ENCODE measurements at places on chromosomes 12 and 14.
A peak's percentile ranks its signal among the peaks of the same experiment; 100 is the strongest.

- DNase-seq, result no peak
These were observed 322 bp downstream of the SLC39A9 start for GRCh38 chr14:69398818-69399210.

GRCh38 chr14:63745858-63746425 lies 18.1 kb upstream of the SGPP1 start:
- DNase-seq, result no peak

DNA sequence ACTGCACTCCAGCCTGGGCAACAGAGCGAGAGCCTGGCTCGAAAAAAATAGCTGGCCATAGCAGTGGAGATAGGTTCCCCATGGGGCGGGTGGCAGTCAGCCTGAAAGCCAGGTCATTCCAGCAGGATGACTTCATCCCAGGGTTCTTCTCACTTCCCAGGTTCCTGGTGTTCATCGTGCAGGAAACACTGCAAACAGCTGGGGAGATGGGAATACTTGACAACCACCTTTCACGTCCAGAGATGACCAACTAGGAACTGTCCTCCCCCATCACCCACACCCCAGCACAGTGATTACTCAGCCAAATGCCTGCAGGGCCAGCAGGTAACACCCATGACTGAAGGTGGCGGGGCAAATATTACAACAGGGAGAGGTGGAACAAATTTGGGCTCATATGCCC lies 1.7 kb downstream of the VSIG10 start:
- no peak for DNase-seq

GRCh38 chr12:114401328-114402083 lies 4.4 kb downstream of the TBX5 start:
- no peak for DNase-seq

GRCh38 chr12:122081697-122082221 lies 3.2 kb downstream of the MLXIP start:
- DNase-seq, result peak; percentile 59

DNA sequence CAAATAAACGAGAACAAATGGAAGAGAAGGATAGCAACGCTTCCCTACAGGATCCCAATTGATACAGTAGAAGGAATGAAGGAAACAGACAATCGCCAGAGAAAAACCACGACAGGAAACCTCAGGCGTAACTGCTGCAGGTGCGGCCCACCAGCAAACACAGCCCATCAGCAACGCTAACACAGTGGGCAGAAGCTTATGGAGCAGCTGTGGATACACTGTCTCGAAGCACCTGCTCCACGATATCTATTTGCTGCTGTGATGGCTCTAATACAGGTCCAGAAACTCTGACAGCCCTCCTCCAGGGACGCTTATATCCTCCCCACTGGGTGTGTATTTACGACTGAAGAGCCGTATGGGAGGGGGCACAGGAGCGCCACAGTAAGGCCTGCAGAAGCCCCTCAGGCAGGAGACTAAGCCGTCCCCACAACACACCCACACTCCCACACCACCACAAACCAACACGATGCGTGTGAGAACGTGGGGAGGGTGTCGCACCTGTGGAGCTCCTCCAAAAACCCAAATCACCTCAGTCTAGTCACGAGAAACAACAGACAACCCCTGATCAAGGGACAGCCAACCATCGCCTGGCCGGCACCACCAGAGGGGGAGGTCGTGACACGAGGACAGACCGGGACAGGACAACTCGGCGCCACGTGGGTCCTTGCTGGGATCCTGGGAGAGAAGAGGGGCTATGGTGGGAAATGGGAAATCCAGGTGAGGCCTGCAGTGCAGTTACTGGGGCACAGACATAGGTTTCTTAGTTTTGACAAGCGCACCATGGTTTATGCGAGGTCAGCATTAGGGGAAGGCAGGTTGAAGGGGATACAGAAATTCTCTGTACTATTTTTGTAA lies 24.0 kb downstream of the POLE start:
- DNase-seq, result no peak

- no peak for DNase-seq
These were observed 134.5 kb downstream of the STXBP6 start for GRCh38 chr14:24915403-24915921.

DNA sequence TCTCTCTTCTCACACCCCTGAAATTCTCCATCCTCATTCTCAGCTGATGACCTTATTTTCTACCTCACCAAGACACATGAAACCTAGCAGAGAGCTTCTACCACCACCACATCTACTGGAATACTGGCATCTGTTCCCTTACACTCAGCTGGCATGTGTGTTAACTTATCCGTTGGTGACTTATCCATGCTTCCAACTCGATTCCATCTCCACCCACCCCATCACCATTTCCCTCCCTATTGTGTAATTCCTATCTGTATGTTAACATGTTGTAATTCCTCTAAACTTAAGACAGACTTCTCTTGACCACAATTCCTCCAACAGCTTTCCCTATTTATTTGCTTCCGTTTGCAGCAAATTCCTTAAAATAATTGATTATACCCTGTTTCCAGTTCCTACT lies 15.4 kb downstream of the C1S start:
- DNase-seq, result peak; percentile 46

DNA sequence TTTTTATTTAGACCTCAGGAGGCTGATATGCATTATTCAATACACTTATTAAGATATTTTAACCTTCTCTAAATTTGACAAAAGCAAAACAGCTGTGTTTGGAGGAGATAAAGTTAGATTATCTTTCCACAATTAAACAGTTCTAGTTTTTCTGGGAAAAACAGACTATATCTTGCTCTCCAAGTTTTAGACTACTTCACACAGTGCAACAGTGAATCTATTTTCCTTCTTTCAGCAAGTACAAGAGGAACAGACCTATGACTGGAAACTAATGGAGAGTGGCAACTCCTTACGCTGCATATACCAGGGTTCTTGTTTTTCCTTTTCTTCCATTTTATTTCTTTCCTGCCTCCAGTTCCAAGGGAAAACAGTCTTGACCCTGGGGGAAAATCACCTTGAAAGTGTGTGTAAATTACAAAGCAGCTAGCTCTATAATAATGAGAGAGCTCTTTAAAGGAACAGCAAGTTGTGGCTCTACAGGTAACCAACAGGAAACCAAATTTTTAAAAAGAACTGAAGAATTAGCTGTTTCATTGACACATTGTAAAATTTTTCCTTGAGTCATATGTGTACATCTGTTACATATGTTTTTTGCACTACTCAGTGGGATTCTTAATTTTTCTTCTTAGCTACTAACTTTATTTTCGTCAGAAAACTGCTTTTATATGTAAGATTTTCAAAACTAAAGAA lies 27.4 kb downstream of the DNM1L start:
- DNase-seq, result no peak

- DNase-seq, result no peak
These were observed 350.8 kb downstream of the LRFN5 start for GRCh38 chr14:41957459-41957858.

DNA sequence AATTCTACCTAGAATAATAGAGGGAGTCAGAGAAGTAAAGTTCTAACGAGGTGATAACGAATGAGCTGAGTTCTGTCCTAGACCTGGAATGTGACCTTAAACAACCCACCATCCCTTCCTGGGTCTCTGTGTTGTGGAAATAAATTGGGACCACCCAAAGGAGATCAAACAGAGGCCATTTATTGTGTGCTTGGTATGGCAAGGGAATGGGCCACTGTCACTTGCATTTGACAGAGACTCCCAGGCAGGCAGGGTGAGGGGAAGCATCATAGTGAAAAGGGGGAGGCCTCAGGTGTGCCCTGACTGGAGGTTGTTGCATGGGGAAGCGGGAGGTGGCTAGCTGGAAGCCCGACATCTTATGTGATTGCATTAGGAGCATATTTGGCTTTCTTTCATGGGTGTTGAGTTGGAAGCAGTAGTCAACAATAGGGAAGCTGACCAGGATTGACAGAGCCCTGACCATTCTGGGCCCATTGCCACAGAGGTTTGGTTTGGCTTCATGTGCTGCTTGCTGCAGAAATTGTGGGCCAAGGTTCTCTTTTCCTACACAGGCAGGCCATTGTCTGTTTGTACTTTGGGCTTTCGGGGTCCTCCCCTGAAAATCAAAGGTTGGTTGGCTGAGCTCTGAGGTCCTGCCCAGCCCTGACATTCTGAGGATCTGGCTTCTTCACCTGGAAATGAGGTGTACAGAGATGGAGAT lies 17.6 kb upstream of the FAM181A start:
- DNase-seq, result no peak

DNA sequence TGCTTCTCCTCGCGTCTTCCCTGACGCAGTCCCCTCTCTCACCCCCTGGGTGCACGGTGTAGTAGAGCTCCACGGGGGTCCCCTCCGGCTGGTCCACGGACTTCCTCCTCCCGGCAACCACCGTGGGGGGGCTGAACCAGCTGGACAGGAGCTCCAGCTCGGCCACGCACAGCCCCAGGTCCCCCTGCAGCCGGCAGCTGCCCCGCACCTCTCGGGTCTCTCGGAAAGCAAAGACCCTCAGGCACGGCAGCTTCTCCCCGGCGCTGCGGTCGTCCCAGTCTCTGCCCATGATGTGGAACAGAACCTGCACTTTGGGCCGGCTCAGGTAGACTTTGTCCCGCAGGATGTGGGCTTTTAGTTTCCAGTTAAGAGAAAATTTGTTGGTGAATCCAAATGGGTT lies 203.8 kb downstream of the TMEM132D start:
- no peak for DNase-seq

DNA sequence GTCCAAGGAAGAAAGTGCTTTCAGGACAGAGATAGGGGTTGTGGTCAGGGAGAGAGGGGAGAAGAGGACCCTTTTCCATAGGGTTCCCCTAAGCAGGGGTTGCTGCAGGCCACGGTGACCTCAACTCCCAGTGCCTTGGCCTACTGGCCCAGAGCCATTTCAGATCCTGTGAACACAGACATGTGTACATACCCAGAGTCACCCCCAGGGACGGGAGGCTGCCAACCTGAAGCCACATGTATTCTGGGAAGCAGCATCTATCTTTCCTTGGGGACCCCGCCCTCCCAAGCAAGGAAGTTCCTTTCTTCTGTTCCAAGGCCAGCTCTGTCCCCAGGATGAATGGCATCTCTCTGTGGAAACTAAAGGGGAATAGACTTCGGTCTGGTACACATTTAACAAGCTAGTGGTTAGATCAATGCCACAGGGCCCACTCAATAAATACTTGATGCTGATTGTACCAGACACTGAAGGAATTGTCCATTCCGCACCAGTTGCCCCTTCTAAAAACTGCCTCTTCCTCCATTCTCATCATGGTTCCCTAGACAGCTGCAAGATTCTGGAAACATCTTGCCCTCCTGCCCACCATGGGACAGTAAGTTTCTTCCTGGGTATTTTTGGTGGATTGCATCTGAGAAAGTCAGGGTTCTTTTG lies 25.2 kb upstream of the DGLUCY start:
- no peak for DNase-seq

DNA sequence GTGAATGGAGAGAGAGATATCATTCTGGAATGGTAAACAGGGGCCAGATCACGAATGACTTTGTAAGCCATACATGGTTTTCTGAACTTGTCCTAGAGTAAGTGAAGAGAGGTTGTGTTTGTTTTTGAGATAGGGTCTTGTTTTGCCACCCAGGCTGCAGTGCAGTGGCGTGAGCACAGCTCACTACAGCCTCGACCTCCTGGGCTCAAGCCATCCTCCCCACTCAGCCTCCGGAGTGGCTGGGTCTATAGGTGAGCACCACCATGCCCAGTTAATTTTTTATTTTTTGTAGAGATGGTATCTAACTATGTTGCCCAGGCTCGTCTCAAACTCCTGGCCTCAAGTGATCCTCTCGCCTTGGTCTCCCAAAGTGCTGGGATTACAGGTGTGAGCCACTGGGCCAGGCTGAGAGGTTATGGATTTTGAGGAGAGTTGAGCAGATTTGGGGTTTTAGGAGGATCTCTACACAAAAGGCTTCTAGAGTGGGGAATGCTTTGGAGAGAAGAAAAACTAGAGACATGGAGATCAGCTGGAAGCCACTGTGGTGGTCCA lies 19.7 kb upstream of the GPRC5A start:
- DNase-seq, result no peak

GRCh38 chr12:49021292-49021915 lies 2.8 kb upstream of the PRKAG1 start:
- no peak for DNase-seq

DNA sequence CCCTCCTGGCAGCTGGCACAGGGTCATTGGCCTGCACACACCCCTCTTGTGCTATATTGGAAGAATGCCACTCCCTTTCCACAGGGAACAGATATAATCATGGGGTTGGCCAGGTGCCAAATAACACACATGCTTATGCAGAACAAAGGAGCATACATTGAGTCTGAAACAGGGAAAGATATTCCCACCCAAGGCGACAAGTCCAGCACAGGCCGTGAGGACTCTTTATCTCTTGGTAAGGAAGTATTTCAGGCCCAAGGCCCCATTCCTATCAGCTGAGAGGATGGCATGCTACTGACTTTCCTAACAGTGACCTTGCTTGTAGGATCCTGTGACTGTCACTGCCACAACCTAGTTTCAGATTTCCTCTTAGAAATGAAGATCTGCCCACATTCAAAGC lies 59.0 kb upstream of the STXBP6 start:
- peak; percentile 73 for DNase-seq

DNA sequence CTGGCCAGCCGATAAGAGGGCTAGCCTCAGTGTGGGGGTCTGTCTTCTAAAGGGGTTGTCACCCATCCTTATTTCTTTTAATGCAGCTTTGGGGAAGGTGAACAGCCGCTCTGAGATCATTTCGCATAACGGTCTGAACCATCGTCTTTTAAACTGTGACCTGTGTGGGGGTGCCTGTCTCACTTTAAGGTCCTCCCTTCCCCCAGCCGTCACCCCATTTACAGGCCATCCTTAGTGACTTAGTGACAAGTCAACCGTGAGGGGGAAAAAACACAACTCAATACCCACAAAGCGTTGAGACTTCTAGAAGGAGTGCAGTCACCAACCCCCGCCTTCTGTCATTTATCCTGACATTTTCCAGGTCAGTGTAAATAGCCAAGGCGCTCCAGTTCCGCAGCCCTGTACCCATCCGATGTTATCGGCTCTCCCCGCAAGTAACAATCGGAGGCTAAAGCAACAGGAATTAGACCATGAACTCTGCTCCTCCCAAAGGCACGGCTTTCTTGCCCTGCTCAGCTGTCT lies 505 bp upstream of the DENND5B start:
- peak; percentile 58 for DNase-seq

- DNase-seq, result no peak
These were observed 1.5 kb upstream of the BEGAIN start for GRCh38 chr14:100588671-100589070.

- DNase-seq, result no peak
These were observed 132.7 kb upstream of the DDHD1 start for GRCh38 chr14:53285821-53286220.

Measured in myocyte (in vitro differentiated cells).